ENCODE measurements at places on chromosomes 2 and 18.
A peak's percentile ranks its signal among the peaks of the same experiment; 100 is the strongest.

GRCh38 chr18:44817831-44818473 lies 137.3 kb downstream of the SETBP1 start:
- DNase-seq, result no peak

DNA sequence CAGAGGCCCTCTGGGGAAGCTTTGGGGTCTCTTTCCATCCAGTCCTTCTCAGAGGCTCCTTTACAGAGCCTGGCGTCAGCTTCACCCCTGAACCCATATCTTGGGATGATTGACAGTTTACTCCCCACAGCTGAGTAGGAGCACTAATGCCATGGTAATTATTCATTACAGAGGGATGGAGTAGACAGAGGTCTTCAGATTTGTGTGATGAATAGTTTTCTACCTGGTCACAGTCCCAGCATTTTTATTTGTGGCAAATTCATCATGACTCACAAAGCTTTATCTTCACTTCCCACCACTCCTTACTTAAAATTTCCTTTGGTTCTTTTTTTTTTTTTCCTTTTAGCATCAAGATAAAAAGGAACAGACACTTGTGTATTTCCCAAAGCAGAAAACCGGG lies 104.2 kb downstream of the CCDC85A start:
- DNase-seq, result no peak

DNA sequence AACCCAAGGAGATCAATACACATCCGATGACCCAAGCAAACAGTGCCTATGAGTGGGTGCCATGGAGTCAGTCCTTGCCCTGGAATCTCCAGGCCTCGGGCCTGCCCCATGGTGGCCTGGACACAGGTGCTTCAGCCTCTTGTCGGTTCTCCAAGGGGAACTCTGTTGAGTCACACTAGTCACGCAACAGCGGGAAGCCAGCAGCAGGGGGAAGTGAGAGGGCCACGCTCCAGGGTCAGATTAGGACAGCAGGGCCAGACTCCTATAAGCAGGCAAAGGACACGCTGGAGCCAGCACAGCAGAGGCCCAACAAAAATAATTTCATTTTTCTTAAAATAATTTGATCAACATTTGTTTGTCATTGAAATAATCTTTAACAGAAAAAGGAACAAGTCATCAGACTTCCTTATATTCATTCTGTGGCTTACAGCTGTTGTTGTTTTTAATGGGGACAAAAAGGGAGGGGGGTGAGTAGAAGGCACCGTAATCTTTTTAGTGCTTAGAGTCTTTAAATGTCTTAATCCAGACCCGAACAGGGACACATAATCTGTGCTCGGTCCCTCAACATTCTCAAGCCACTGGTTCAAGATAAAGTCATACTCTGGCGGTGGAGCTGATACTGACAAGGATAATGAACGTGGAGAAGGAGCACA lies 16.4 kb upstream of the ARMC9 start:
- no peak for DNase-seq

DNA sequence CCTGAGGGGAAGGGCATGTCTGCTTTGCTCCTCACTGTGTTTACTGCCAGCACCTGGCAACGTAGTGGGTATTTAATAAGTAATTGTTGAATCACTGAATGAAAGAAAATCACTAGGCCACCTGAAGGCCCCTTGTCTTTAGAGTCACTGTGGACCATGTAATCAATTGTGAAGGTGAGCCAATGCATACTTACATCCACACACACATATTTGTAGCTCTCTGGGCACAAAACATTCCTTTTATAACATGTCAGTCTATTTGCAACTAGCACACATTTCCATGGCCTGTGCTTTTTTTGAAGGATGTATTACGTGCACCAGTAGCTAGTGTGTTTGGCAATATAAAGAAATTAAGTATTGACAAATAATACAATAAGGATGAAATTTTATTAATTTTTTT lies 11.2 kb downstream of the ATP8B1 start:
- no peak for DNase-seq

GRCh38 chr2:229669841-229670240 lies 44.5 kb downstream of the DNER start:
- DNase-seq, result no peak

GRCh38 chr18:28560331-28560730 lies 383.4 kb upstream of the CDH2 start:
- DNase-seq, result no peak

GRCh38 chr2:180656455-180656847 lies 324.0 kb upstream of the UBE2E3 start:
- no peak for DNase-seq

DNA sequence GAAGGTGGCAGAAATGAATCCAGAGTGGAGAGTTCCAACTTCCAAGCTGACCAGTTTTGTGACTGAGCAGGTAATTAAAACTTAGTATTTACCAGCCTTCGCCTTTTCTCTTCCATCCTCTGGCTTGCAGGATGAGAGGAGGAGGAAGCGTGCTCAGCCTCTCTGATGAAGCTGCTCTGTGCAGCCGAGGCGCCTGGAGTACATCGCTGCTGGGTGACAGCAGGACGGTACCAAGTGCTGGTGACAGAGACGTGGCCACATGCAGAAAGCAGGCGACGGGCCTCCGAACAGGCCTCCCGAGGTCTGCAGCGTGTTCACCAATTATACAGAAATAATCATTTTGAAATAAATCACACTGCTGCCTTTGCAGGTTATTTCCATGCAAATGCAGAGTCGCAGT lies 95.0 kb downstream of the MBP start:
- no peak for DNase-seq

- no peak for DNase-seq
These were observed 380.7 kb downstream of the MBD2 start for GRCh38 chr18:53843763-53844162.

GRCh38 chr2:190842606-190843104 lies 38.0 kb upstream of the GLS start:
- no peak for DNase-seq

DNA sequence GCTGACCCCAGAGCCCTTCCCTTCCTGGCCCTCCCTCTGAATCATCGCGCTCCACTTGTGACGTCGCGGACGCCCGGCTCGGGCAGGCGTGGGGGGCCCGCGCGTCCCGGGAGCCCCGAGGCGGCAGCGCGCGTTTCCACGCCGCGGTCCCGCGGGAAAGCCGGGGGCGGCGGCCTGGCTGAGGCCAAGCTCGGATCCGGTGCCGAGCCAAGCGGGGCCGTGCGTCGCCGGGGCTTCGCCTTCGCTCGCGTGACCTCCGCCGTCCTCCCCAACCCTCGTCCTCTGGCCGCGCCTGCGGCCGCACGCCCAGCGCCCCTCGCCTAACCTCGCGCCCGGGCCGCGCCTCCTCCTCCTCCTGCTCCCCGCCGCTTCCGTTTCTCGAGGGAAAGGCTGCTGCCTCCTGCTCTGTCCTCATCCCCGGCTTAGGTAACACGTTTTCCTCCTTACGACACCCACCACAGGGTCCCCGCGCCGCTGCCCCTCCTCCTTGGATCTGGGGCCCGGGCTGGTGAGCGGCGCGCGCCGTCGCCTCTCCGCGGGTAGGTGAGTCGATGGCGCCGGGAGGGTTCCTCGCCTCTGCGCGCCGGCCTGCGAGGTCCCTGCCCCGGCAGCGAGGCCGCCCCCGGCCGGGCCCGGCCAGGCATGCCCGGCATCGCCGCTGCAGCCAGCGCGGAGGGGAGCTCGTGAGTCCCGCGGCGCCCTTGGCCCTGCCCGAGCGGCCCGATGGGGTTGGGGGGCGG lies at the start of gene INPP1:
TSS of gene INPP1 (plus strand) at position 54 of the 740 bp plus-strand sequence. CDS start 16,514 bp downstream, outside the sequence.
- DNase-seq, result peak; percentile 84

DNA sequence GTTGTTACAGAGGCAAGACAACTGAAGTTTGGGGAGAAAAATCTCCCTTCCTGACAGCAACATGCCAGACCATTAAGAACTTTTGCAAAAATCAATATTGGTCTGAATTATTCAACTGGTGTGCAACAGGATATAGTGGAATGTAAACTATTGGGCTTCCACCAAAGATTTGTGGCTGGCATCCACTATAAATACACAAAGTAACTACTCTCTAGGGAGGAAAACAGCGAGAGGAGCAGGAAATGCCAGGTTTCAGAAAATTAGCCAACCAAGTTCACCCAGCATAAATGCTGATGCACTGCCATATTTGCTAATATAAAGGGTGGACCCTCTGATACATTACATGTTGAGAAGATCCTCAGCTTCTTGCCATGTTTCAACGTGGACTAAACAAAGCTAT lies 267.6 kb upstream of the LYPD1 start:
- DNase-seq, result no peak

DNA sequence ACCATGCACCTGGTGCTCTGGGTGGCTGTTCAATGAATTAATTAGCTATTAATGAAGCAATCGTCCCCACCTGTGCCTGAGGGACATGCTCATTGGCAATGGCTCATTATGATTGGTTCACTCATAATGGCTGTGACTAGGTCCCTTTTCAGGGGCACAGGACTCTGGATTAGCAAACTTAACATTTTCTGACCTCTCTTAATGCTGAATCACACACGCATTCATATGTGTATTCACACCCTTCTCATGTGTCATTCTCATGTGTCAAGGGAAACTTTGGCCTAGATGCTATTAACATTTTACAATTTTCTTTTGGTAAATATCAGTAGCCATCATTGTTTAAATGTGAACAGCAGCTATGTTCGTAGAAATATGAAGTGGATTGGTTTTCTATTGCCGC lies 98.9 kb upstream of the PMAIP1 start:
- no peak for DNase-seq

DNA sequence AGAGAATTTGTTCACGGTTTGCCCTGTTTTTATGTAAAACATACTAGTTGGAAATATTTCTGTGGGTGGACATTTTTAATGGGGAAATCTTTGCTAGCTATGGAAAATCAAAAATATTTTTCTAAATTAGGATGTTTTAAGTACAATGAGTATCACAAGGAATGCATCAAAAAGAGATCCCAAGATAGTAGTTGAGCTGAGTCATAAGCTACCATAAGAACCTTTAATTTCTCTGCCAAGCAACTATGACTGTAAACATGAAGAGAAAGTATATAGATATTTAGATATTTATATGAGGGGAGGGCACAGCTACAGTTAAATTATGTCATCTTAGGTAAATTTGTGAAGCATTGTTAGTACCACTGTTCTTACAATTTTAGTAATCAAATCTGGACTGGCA lies 646.2 kb downstream of the XIRP2 start:
- DNase-seq, result no peak

- DNase-seq, result peak; percentile 19
These were observed 84.8 kb upstream of the RASGRP3 start for GRCh38 chr2:33391529-33392255.

GRCh38 chr2:85419009-85419675 lies 628 bp downstream of the SH2D6 start:
- no peak for DNase-seq

DNA sequence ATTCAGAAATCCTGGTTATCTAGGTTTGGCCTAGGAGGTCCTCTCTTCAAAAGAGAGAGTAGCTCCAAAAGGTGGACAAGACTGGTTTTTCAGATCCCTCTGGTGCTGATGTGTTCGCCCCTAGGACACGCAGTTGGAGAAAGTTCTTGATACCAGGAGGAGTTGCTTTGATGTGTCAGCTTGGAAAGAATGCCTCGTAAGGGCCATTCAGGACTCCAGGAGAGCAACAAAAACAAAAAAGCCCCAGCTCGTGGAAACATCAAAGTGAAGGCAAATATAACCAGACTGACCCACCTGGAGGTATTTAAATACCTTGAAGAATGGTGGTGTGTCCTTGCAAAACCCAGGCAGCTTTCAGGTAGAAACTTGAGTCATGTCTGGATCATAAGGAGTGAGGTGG lies 12.5 kb upstream of the LBH start:
- no peak for DNase-seq

GRCh38 chr2:97747285-97747684 lies 33.9 kb downstream of the ZAP70 start:
- no peak for DNase-seq

GRCh38 chr2:78754930-78755329 lies 270.6 kb upstream of the REG3G start:
- DNase-seq, result no peak

GRCh38 chr18:25176518-25177042 lies 175.4 kb downstream of the ZNF521 start:
- peak; percentile 39 for DNase-seq

GRCh38 chr18:7603259-7604000 lies 36.3 kb downstream of the PTPRM start:
- DNase-seq, result no peak

DNA sequence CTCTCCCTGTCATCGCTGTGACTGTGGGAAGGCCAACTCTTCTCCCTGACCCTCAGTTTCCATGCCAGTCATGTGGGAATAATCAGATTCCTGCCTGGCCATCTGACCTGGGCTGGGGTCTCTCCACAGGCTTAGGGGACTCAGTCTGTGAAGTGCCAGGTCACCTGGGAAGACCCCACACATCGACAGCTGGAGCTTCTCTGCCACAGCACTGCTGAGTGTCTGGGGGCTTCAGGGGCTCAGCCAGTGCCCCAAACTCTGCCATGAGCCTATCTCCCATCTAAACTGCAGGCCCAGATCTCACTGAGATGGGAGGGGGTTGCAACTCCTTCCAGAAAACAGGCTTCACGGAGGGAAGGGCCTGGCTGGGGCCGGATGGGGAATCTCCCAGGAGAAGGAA lies 42.0 kb upstream of the OTOS start:
- no peak for DNase-seq

GRCh38 chr18:74284980-74285355 lies 6.8 kb downstream of the CYB5A start:
- DNase-seq, result no peak

GRCh38 chr18:45835057-45835636 lies 9.7 kb downstream of the SIGLEC15 start:
- no peak for DNase-seq

- no peak for DNase-seq
These were observed 1966.1 kb upstream of the CELF4 start for GRCh38 chr18:39531659-39532058.

DNA sequence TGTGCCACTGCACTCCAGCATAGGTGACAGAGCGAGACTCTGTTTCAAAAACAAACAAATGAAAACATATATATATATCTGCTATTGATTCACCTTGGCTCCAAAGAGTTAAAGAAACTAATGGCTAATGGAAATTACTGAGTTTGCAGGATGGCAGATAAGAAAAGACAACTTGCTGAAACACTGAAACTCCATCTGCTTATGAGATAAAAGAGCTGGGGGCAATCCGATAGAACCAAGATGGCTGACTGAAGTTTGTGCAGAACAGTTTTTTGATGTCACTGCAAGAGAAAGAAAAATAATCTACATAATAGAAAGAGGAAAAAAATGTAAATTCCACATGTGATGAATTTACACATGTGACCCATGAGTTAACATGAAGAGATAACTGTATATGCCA lies 88.2 kb downstream of the LRATD1 start:
- DNase-seq, result no peak

DNA sequence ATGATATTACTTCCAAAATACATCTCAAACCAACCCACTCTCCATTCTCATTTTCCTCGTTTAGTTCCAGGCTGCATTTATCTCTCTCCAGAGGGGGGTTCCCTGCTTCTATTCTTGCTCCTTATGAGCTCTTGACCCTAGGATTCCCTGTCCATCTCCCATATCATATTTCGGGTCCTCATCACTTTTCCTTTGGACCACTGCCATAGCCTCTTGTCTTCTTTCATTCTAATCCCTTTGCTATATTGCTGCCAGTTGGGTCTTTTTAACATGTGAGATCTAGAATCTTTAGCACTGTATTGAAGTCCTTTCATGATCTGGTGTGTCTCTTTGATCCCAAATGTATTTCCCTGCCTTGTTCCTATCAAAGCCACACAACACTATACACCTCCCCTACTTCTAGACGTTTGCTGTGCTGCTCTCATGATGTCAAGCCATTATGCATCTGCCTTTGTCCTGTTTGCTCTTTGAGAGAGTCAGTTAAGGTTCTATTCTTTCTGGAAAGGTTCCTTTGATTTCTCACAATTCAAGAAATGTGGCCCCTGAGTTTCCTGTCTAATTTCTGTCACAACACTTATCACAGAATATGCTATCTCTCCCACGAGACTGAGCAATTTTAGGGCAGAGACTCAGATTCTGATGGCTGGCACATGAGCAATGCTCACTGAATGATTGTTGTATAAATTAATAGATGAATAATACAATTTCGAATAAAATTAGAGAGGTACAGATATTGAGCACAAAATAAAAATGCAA lies 43.2 kb upstream of the SESTD1 start:
- DNase-seq, result no peak

Measured in retina (tissue), 1 donor.